ENCODE measurements at places on chromosomes 5 and 9. TPM values are rescaled to one million over a fixed set of nuclear protein-coding genes. Genes with fewer than 3 reads are reported as not detected.

DNM1 gene
- total RNA-seq: 10.3 TPM

ZNF782 gene
- total RNA-seq: 6.6 TPM

LCN15 gene
- not detected for total RNA-seq

ZNF622 gene
- 23.1 TPM for total RNA-seq

F2R gene
- total RNA-seq: 60.5 TPM

FABP6 gene
- 3.1 TPM for total RNA-seq
